IMR-90 (cell line): ENCODE measurements at places on chromosomes 11 and 22.
A peak's percentile ranks its signal among the peaks of the same experiment; 100 is the strongest.

GRCh38 chr11:107848345-107848744 is 10.2 kb downstream of the SLC35F2 start:
- no peak for DNase-seq

GRCh38 chr22:21673534-21674321 is 7.9 kb downstream of the PPIL2 start:
- DNase-seq: no peak

- DNase-seq: no peak
These were observed 195.1 kb upstream of the CADM1 start for GRCh38 chr11:115699326-115699725.

DNA sequence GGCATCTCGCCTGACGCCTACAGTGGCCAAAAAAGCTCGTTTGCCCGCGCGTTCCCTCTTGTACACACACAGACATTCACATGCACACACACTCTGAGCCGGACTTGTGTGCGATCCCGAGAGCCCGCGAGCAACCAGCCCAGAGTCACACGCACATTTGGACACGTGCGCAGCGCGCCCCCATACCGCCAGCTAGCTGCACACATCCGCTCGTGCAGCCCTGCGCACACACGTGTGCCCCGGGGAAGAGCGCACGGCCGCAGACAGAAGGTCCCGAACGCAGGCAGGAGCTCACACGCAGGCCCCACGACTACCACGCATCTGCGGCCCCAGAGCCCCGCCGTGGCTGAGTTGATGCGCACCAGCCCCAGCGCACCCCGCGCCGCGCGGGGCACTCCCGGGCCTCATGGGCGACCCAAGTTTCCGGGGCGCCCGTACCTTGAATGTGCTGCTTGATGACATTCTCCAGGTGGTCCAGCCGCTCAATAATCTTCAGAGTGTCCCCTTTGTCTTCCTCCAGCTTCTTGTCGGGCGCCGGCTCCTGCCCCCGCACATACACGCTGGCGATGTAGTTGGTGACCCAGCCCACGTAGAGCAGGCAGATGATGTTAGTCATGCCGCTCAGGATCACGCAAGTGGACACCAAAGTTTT is 758 bp downstream of the GALNT18 start:
- peak; percentile 44 for DNase-seq

GRCh38 chr11:75389925-75390324 is 9.4 kb upstream of the RPS3 start:
- no peak for DNase-seq

DNA sequence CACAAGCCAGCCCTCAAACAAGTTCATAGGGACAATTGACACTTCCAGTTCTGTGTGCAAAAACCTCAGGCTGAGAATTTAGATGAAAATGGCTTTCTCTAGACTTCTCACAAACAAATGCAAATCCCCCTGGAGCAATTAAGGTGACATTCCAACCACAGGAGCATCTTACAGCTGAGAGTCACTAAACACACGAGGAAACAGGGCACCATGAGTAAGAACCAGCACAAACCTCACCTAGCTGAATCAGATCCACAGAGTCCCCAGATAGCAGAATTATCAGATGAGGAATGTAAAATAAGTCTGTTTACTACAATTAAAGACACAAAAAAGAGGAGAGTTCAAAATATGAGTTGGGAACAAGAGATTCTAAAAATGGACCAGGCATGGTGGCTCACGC is 51.5 kb downstream of the RTL6 start:
- DNase-seq: no peak

DNA sequence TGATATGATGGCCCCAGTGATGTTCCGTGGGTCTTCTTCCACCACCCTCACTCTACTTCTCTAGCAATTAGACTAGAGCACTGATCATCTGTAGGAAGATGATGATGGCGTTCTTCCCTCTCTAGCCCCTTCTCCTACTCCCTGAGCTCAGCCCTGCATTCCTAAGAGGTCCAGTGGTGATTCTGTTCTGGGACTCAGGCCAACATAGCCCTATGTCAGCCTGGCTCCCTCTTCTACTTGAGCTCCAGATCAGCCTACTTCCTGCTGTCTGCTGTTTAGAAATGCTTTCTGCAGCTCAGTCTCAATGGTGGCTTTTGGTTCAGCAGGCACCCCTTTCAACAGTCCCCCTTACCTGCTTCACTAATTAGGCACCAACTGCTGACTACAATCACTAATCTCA is 86.1 kb upstream of the ZBED5 start:
- DNase-seq: no peak

- no peak for DNase-seq
These were observed 1676.0 kb upstream of the RAG2 start for GRCh38 chr11:38274031-38274430.
